ENCODE measurements at places on chromosomes 13 and 19.

- DNase-seq, result no peak
These were observed 48.1 kb upstream of the RAP2A start for GRCh38 chr13:97385854-97386253.

- DNase-seq, result no peak
These were observed 107.7 kb downstream of the PTPRS start for GRCh38 chr19:5232798-5233505.

DNA sequence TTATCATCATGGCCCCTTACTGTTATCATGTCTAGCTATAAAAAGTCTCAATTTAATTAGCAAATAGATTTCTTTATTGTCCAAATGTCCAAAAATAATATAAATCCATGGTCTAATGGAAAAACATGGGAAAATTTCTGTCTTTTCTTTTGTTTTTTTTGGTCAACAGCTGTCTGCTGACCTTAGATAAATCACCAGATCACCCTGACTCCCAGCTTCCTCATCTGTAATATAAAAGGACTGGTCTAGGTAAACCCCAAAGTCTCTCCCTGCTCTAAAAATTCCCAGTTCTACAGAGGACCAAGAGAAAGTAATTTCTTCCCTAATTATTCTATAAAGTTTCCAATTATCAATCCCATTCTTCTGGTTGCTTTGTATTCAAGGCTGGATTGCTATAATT is 30.7 kb upstream of the RCBTB2 start:
- no peak for DNase-seq

DNA sequence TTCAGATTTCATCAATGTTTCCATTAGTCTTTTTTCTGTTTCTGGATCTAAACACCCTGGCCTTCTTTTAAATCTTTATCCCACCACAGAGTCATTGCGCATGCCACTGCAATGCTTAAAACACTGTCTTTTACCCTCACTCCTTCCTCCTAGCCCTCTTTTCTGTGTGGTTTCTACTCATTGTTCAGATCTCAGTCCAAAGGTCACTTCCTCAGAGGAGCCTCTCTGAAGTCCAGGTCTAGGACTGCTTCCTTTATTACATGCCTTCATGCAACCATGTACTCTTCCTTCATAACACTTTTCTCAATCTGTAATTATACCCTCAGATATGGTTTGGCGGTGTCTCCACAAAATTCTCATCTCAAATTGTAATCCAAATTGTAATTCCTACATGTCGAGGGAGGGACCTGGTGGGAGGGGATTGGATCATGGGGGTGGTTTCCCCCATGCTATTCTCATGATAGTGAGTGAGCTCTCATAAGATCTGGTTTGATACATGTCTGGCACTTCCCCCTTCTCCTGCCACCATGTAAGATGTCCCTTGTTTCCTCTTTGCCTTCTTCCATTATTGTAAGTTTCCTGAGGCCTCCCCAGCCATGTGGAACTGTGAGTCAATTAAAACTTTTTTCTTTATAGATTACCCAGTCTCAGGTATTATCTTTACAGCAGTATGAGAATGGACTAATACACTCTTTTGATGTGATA is 808.9 kb downstream of the DIAPH3 start:
- DNase-seq, result no peak

GRCh38 chr19:47542030-47542475 is 27.2 kb upstream of the NAPA start:
- no peak for DNase-seq

DNA sequence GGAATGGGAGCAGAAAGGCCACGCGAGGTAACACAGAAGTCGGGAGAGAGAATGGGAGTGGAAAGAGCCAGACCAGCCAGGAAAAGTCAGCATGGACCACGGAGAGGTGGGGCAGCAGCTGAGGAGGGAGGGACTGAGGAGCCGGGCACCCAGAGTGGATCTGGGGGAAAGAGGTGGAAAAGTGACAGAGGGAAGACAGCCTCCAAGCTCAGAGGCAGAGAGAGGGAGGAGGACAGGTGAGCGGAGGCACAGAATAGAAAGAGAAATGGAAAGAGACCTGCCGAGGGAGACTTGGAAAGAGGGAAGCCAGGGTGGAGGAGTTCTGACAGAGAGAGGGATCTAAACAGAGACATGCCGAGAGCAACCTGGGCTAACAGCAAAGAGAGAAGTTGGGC is 1.6 kb downstream of the GRIK5 start:
- no peak for DNase-seq

GRCh38 chr13:46698910-46699460 is 98.0 kb downstream of the ESD start:
- DNase-seq, result no peak

- no peak for DNase-seq
These were observed 670 bp downstream of the MAP2K7 start for GRCh38 chr19:7904074-7905020.

DNA sequence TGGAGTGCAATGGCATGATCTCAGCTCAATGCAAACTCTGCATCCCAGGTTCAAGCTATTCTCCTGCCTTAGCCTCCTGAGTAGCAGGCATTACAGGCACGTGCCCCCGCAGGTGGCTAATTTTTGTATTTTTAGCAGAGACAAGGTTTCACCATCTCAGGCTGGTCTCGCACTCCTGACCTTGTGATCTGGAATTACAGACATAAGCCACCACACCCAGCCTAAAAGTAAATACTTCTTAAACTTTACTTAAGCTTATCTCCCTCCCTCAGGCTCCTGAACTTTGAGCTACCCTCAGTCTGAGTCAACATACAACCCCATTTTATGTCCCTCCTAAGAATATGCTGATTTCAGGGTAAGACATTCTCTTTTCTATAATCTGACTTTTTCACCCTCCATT is 66.1 kb downstream of the ZNF486 start:
- no peak for DNase-seq

DNA sequence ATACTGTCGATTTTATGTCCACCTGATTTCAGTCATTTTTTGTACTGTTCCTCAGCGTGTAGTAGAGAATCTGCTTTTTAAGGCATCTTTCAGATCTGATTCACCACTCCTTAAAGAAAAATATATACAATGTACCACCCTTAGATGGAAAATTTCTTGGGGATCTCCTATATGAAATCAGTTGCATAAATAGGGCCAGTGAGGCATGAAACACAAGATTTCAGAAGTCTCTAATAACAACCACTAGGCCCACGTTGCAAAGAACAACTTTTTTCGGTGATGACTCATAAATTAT is 1.4 kb downstream of the USP12 start:
- no peak for DNase-seq

GRCh38 chr13:107562203-107562602 is 653.1 kb downstream of the LIG4 start:
- DNase-seq, result no peak

GRCh38 chr19:41965106-41965505 is 6.0 kb upstream of the RABAC1 start:
- no peak for DNase-seq

DNA sequence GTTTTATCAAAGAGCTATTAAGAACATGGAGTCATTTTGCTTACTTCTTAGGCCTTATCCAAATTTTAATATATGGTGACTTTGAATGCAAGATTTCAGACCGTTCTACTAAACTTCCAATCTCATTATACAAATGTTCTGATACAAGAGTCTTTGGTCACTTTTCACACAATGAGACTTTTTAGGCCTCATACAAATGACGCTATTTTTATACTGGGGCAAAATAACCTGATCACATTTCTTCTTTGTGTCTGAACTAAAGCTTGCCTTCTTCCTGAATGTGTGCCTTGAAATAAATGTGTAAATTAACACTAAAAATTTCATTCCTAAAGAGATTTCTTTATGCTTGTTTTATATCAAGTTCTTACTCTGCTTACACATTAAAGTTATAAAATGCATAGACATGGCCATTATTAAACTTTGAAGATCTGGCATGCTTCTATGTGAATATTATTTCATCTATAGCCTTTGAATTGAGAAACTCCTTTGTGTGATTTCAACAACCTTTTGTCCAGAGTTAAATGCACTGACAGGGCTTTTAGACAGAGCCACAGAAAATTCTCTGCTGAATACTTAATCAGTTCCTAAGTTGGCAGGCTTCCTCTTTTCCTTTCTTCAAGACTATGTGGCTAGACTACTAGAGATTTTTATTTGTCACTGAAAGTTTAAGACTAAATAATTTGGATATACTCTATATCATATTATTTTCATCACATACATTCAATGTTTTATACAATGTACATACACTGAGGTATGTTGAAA is 86.1 kb downstream of the EDNRB start:
- no peak for DNase-seq

- no peak for DNase-seq
These were observed 128.6 kb downstream of the ZNF100 start for GRCh38 chr19:21638776-21639175.

DNA sequence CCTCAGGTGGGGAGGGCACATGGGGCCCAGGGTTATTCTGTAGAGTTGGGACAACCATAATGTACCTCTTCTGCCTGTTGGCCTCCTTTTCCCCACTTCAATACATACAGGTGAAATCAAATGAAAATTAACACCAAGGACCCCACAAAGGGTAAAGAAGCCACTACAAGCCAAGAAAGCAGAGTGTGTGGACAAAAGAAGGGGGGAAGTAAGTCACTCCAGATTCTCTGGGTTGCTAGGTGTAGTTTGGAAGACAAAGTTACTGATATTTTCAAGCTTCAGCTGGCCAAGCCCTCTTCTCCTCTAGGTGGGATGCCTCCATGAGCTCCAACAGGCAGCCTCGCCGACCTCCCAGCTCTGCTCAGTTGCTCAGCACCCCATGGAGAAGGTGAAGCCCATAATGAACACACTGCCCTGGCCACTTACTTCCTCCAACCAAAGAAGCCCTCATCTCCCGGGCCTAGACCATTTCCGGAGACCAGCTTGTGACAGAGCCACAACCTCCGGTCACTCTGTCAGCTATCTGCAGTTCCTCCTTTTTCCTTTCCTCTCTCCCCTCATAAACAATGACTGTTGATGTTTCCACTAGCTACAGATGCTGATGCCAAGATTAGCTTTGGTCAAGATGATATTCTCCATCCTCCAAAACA is 66.8 kb upstream of the MED4 start:
- no peak for DNase-seq

- no peak for DNase-seq
These were observed 171.2 kb upstream of the UBL3 start for GRCh38 chr13:30021611-30022010.

- no peak for DNase-seq
These were observed 25.6 kb downstream of the TMEM255B start for GRCh38 chr13:113784645-113785024.

GRCh38 chr13:34589581-34589980 is 352.5 kb upstream of the NBEA start:
- no peak for DNase-seq

Measured in stimulated activated CD8-positive, alpha-beta memory T cell treated with anti-CD3 and anti-CD28 coated beads, Interleukin-12 subunit alpha, Interleukin-12 subunit beta, amount 100 ng/mL, for 4 hours (primary cell).